ENCODE measurements at places on chromosomes 4 and X.

DNA sequence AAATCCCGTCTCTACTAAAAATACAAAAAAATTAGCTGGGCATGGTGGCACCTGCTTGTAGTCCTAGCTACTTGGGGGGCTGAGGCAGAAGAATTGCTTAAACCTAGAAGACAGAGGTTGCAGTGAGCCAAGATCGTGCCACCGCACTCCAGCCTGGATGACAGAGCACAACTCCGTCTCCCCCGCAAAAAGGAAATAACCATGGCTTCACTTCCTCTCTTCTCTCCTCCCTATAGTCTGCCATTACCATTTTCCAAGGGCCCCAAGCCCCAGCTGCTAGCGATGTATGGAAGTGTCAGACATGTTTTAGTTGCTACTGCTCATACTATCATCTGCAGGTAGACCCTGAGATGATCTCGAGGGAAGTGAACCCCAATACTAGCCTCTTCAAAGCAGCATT, 177.3 kb upstream of the FAM9B start:
- DNase-seq = no peak

DNA sequence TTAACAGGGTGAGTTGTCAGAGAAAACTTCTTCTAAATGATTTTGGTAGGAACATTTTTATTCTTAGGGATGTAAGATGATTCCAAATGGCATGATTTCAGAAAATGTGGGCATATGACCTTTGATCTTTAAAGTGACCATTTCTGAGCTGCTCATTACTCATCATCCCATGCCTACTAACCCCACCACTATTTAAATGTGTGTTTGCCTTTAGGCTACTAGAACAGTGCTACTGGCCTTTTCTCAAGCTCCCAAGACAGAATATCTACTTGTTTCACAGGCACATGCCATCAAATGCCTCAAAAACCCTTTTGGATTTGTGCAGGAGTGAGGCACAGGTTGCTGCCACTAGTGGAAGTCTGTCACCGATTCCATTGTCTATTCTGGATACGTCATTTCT, 428.2 kb downstream of the ADAM29 start:
- DNase-seq = peak; percentile 12

DNA sequence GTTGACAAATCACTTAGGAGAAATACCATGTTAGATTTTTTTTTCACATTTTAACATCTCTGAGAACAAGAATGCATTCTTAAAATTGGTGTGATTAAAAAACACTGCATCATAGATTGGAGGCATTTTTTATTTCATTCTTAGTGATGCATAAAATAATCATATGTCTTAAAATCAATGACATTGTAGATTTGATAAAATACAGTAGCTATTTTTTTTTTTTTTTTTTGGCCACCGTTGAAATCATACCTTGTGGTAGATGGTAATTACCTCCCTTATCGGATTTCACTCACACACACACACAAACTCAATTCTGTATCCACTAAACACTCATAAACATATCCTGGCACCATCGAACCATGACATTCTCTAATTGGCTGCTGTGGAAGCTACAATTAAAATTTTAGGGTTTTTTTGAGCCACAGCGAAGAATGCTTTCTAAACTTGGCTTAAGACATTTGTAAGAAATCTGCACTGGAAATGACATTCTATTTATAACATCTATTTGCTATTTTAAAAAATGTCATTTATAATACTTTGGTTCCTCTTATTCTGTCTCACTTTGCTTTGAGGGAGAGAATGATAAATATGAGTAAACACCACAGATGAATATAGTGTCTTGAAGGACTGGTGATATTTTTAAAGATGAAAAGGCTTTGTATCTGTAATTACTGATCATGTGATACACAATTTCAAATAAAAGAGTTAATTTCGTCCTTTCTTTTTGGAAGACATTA, 60.1 kb downstream of the CCSER1 start:
- no peak for DNase-seq

DNA sequence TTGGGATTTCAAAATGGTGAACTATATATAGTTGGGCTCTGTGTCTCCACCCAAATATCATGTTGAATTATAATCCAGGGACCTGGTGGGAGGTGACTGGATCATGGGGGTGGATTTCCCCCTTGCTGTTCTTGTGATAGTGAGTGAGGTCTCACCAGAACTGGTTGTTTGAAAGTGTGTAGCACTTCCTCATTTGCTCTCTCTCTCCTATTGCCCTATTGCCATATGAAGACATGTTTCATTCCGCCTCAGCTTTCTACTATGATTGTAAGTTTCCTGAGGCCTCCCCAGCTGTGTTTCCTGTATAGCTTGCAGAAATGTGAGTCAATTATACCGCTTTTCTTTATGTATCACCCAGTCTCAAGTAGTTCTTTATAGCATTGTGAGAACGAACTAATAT, 545.6 kb downstream of the TRAM1L1 start:
- DNase-seq = no peak
